Memory B cell (primary cell): ENCODE measurements at places on chromosomes 3 and 15.
A peak's percentile ranks its signal among the peaks of the same experiment; 100 is the strongest.

DNA sequence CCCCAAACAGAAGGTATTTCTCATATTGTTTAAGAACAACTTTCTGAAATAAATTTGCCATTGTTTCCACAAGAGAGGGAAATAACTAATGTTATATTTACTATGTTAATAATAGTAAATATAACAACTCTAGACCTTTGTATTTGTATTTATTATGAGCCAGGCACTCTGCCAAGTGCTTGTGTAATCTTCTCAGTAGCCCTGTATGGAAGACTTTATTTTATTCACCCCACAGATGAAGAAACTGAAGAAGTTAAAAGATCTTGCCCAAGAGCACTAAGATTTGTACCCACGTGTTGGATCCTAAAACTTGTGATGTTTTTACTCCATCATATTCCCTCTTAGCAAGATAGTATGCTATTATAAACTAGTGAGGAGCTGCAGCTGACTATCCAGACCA is 12.0 kb upstream of the GNB4 start:
- DNase-seq, result no peak

GRCh38 chr3:28267984-28268849 is 26.8 kb downstream of the CMC1 start:
- DNase-seq, result no peak

DNA sequence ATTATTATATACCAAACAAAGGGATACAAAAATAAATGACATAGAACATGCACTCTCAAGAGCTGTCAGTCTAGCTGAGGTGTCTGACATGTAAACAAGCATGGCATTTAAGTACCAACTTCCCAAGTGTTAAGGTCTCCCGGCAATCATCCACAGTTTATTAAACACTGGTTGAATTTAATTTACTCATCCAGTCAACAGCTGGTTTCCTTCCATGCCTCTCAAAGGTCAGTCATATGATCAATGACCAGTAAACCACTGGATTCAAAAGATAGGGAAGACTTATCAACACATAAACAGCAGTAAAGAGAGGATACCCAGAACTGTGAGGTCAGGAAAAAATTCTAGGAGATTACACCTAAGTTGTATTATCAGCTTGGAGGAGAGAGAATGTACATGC is 80.4 kb downstream of the ADAM10 start:
- DNase-seq, result no peak

- DNase-seq, result no peak
Measured at GRCh38 chr3:145953316-145953715, 207.7 kb downstream of the PLOD2 start.

- peak; percentile 73 for DNase-seq
Measured at GRCh38 chr3:50121072-50122032, 32.6 kb downstream of the RBM5 start.

GRCh38 chr3:127079211-127079610 is 96.3 kb downstream of the PLXNA1 start:
- no peak for DNase-seq

- DNase-seq, result peak; percentile 7
Measured at GRCh38 chr15:67004142-67004541, 61.3 kb upstream of the SMAD3 start.

- DNase-seq, result no peak
Measured at GRCh38 chr3:71076361-71077002, 507.0 kb downstream of the FOXP1 start.

DNA sequence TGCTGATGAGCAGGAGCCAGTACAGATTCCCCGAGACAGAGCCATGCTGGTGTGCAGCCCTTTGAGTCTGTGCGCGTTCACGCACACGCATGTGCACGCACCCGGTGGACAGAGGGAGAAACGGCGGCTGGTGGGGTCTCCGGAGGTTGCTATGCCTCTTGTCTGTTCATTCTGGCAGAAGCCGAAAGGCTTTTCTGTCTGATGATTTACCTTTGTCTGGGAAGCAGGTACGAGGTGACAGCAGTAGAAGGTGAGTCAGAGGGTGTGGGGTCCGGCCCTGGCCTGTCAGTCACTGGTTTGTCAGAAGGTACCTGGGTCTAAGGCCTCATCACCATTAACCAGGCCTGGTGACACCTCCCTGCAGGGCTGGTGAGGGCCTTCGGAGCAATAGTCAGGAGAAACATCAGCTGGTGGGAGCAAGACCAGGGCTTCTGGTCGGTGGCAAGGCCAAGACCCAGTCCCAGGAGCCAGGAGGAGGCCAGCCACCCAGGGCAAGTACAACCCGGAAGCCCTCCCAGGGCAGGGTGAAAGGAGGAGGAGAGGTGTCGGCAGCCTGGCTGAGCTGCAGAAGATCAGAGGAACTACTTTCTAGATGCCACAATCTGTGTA is 7.5 kb downstream of the PCSK6 start:
- DNase-seq, result no peak

DNA sequence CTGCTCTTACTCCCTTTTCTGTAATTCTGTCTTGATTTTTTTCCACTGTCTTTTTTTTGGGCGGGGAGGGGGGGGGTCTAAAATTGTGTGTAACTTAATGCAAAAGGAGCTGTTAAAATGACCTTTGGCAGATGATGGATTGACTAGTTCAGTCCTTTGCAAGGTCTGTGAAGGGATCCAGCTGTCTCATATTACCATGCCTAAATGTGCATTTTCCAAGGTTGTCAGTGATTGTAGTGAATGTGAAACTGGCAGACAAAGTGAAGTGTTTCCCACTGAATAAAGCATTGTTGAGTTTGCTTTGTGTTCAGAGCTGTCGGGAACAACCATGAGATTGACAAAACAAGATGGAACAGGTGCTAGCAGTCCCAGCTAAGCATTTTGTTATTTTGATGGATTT is 110.1 kb upstream of the SKOR1 start:
- no peak for DNase-seq

DNA sequence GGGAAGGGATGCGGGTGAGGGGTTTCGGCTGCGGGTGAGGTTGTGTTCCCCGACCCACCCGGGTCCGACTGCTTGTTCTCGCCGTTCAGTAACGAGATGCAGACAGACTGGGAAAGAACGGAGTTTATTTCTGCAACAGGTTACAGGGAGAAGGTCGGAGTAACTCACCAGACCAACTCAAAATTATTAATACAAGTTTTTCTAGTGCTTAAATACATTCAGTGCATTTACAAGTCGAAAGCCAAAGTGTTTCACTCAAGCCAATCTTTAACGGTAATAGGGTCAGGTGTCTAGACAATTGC is 492 bp upstream of the HIGD1A start:
- DNase-seq, result no peak

GRCh38 chr3:171646357-171647133 is 163.7 kb downstream of the PLD1 start:
- DNase-seq, result no peak

GRCh38 chr3:156718622-156719306 is 44.4 kb downstream of the TIPARP start:
- no peak for DNase-seq

- no peak for DNase-seq
Measured at GRCh38 chr15:98906712-98907083, 100.9 kb downstream of the PGPEP1L start.

DNA sequence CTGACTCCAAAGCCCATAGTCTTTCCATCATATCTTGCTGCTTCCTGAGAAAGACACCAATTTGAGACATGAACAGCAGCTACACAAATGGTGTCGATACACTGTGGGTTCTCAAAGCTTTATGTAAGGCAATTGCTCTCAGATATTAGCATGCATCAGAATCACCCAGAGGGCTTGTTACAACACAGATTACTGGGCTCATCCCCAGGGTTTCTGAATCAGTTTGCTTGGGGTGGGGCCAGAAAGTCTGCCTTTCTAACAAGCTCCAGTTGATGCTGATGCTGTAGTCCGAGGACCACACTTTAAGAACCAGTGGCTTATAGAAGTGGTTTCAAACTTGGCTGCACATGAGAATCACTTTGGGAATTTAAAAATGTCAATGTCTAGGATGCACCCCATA is 86.5 kb downstream of the SEMA6D start:
- no peak for DNase-seq

DNA sequence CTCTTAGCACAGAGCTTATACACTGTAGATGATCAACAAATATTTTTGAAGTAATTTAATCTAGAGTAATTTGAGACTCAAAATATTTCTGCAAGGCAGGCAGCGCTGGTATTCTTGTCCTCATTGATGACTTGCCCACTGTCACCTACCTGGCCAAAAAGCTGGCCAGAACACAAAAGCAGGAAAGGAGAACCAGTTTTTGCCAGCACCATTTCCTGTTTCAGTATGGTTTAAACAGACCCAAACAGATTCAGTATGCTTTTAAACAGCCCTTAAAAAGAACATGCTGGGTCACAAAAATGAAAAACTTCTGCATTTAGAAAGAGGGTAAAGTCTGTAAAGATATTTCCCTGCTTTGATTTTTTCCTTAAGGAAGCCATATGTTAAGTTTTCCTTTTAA is 42.3 kb upstream of the ZNF280D start:
- DNase-seq, result no peak

DNA sequence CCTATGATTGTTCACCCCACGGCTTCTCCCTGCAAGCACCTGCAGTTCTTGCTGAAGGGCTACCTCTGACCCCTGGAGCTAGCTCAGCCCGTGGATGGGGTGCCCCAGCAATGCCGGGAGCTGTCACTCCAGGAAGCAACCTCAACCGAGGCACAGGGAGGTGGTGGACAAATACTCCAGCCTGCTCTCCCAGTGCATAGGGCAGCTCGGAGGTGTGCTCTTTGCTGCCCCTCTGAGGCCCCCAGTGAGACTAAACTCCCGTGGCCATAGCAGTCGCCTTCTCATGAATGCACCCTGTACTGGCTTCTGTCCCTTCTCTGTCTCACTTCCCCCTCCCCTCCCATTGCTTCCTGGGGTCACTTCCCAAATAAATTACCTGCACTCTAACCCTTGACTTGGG is 48.5 kb downstream of the LINGO1 start:
- no peak for DNase-seq

- DNase-seq, result no peak
Measured at GRCh38 chr15:91885714-91886270, 32.3 kb downstream of the SLCO3A1 start.

GRCh38 chr3:126439968-126440708 is 35.6 kb downstream of the ZXDC start:
- no peak for DNase-seq

GRCh38 chr3:42526616-42527367 is 24.3 kb downstream of the VIPR1 start:
- DNase-seq, result no peak

DNA sequence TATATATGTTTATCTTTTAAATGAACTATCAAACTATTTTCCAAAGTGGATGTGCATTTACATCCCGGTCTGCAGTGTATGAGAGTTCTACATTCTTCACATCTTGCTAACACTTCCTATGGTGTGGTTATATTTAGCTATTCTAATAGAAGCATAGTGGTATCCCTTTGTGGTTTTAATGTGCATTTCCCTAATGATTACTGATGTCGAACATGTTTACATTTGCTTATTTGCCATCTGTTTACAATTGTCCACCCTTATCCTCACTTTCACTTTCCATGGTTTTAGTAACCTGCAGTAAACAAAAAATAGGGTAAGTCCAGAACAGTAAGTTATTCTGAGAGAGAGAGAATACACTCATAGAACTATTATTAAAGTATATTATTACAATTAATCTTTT is 360.5 kb upstream of the NAALADL2 start:
- no peak for DNase-seq

- DNase-seq, result peak; percentile 37
Measured at GRCh38 chr15:81311752-81312464, 12.0 kb downstream of the STARD5 start.

DNA sequence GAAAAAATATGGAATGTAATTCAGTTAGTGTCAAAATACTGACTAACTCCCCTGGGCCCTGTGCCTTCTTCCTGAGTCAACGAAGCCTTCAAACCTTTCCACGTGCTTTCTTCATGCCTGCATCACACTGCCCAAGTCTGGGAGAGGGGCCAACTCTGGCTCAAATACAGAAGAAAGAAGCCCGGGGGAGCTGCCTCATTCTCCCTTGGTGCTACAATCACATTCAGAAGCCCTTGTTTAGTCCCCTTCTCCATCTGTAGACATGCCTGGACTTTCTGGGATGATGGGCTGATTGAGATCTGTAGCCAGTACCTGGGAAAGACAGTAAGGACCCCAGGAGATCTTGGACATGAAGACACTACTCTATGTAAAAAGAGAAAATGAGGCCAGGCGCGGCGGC is 77.8 kb upstream of the GSK3B start:
- no peak for DNase-seq

DNA sequence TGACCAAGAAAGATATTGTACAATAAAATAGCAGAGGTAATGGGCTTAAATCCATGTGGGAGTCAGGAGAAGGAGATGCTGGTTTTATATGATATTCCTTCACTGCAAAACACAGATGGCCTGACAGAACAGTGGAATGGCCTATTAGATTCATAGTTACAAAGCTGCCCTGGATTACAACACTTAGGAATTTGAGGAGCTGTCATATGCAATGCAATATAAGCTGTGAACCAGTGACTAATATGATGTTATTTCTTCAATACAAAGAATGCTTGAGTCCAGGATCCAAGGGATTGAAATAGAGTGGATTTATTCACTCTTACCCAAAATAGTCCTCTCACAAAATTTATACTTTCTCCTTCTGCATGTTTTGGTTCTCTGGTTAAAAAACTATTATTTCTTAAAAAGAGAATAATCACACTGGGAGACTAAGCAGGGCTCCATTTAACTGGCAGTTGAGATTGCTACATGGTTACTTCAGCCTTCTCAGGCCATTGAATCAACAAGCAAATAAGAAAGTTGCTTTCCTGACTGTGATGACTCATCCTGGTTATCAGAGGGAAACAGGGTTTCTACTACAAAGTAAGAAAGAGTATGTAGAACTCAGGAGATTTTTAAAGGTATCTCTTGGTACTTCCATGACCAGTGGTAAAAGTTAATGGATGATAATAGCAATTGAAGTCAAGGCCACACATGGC is 79.8 kb upstream of the ZPLD1 start:
- DNase-seq, result no peak

- no peak for DNase-seq
Measured at GRCh38 chr15:58357529-58358476, 74.0 kb upstream of the LIPC start.

DNA sequence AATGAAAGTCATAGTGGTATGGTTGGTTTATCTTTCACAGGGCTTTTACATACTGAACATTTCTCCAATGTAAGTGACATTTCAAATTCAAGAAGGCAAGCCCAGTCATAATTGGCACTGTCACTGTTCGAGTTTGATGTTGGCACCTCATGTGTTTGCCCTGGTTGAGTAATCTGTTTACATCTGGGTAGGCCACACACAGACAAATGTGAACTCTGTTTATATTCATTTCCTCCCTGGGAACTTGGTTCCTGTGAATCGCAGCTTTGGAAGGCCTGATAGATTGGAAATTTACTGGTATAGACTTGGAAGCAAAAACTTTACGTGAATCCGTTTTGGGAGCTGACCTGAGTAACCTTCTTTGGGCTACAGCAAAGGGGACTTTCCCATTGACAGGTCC is 395.2 kb upstream of the AZI2 start:
- no peak for DNase-seq
